Cardiac muscle cell (in vitro differentiated cells and primary cell): ENCODE measurements at places on chromosomes 5 and 9. TPM values are rescaled to one million over a fixed set of nuclear protein-coding genes. Genes with fewer than 3 reads are reported as not detected.
A peak's percentile ranks its signal among the peaks of the same experiment; 100 is the strongest.

DNA sequence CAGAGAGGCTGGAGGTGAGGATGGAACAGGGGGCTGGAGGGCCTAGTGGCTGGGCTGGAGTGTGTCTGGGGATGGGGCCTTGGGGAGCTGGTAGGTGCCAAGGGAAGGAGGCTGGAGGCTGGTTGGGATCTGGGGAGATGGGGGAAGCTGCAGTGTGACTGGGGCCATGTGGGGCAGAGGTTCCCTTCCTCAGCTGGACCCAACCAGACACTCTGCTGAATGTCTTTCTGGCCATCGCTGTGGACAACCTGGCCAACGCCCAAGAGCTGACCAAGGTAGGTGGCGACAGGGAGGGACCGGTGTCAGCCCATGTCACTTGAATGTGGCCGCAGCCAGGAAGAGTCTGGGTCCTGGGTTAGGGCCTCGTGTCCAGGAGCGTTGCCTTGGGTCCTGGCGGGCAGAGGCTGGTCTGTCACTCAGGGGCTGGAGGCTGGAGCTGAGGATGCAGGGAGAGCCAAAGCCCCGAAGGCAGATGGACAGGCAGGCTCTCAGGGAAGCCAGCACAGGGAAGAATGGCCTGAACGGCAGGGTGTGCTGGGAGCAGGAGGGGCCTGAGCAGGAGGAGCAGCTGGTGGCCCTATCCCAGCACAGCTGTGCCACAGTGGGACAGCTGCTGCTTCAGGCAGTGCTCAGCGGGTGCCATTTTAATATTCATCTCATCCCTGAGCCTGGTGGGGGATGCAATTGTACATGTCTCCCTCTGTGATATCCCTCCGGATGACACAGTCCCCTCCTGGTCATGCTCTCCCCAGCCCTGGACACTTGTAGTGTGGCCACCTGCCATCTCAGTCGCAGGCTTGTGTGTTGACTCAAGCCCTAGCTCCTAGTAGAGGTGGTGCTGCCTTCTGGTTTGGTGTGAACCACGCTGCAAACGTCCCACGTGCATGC lies 132.5 kb downstream of the CACNA1B start:
- no peaks in the 10 kb centered on the region for H3K27me3 ChIP-seq
- DNase-seq: no peak
- H3K4me1 ChIP-seq: peaks cover 5% of the 10 kb centered on the region
- no peak overlapping the region for H3K27ac ChIP-seq
- no peaks in the 10 kb centered on the region for H3K36me3 ChIP-seq
- no peak overlapping the region for H3K4me3 ChIP-seq

GRCh38 chr5:158313027-158313732 lies 454.2 kb upstream of the CLINT1 start:
- H3K4me1 ChIP-seq: no peaks in the 10 kb centered on the region
- H3K4me3 ChIP-seq: no peak overlapping the region
- no peak for DNase-seq
- H3K27ac ChIP-seq: no peak overlapping the region
- H3K27me3 ChIP-seq: no peaks in the 10 kb centered on the region
- no peaks in the 10 kb centered on the region for H3K36me3 ChIP-seq

- H3K4me3 ChIP-seq: no peak overlapping the region
- DNase-seq: no peak
- no peaks in the 10 kb centered on the region for H3K36me3 ChIP-seq
Observed at GRCh38 chr9:79917421-79917820, 345.7 kb downstream of the TLE4 start.

Gene GPX3
- total RNA-seq: 46.6 and 73.7 TPM in 2 replicates

Gene HSPB3
- total RNA-seq: 45.4 and 79.4 TPM in 2 replicates

DNA sequence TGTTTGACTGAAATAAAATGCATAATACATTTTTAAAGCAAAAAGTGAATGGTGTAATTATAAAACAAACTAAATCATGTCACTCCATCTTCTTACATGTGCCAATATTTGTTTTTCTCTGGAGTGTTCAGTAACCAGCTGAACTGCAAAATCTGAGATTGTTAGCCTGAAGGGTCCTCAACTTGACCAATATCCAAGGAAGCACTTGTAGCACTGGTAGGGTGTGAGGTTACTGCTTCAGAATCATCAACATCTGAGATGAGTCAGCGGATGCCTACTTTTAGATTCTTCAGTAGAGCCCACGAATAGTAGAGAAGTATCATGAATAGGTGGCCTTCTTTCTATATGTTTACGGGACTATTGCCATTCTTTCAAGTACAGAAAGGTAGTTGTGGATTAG lies 226.7 kb downstream of the TLE4 start:
- no peaks in the 10 kb centered on the region for H3K36me3 ChIP-seq
- H3K4me3 ChIP-seq: no peak overlapping the region
- no peak for DNase-seq
- peaks cover 3% of the 10 kb centered on the region for H3K4me1 ChIP-seq
- no peaks in the 10 kb centered on the region for H3K27me3 ChIP-seq

DNA sequence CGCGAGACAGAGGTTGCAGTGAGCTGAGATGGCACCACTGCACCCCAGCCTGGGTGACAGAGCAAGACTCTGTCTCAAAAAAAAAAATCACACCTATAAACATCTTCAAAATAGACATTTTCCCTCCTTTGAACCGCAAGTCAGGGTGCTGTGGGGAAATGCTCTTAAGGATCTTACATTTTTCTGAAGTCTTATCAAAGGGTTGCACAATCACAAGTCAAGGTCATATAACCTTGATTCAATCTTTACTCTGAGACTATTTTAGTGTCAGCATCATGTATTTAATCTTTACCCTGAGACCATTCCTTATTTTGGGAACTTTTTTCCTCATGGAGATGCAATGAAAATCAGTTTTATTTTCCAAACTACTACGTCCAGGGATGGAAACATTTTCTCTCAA lies 62.8 kb upstream of the RANBP3L start:
- peaks cover 19% of the 10 kb centered on the region for H3K4me1 ChIP-seq
- no peak overlapping the region for H3K27ac ChIP-seq
- no peaks in the 10 kb centered on the region for H3K36me3 ChIP-seq
- no peaks in the 10 kb centered on the region for H3K27me3 ChIP-seq
- no peak for DNase-seq

DNA sequence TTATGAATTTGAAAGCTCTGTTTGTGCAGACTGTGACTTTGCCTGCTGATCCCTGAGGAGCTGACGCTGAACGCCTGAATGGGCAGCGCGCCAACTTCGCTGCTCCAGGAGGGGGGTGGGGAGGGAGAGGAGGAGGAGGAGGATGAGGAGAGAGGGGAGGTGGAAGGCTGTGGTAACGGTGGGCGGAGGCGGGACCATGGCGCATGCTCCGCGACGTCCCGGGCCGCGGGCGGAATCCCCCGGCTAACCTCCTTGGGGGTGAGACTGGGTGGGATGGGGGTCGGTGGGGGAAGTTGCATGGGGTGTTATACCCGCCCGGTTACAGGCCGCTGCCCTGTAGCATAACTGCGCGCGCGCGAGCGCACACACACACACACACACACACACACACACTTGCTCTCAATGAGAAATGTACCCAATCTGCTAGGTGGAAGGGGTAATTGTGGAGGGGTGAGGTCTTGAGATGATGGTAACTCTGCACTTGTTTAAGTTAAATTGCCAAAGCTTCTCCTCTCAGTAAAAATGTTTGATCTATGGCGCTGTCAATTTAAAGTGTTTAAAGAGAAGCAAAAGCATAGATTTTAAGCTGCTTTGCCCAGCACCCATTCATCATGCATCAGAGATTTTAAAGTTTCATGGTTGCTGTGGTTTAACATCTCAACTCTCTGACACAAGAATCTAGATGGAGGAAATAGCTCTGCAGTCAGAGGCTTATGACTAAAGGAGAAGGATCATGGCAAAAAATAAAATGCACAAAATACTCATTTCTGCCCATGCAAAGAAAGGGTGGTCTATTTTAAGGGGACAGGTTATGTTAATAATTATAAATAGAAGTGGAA lies 76.6 kb upstream of the TBCA start:
- H3K36me3 ChIP-seq: no peaks in the 10 kb centered on the region
- peak; percentile 82 for DNase-seq
- peaks cover 47% of the 10 kb centered on the region for H3K27me3 ChIP-seq
- H3K4me3 ChIP-seq: peak overlapping the region; percentile 33
- H3K27ac ChIP-seq: peak overlapping the region; percentile 5
- peaks cover 8% of the 10 kb centered on the region for H3K4me1 ChIP-seq

GRCh38 chr5:112143690-112144089 lies 275.4 kb downstream of the EPB41L4A start:
- peaks cover 9% of the 10 kb centered on the region for H3K4me1 ChIP-seq
- no peaks in the 10 kb centered on the region for H3K36me3 ChIP-seq
- no peak overlapping the region for H3K27ac ChIP-seq
- no peak overlapping the region for H3K4me3 ChIP-seq
- no peaks in the 10 kb centered on the region for H3K27me3 ChIP-seq
- no peak for DNase-seq

DNA sequence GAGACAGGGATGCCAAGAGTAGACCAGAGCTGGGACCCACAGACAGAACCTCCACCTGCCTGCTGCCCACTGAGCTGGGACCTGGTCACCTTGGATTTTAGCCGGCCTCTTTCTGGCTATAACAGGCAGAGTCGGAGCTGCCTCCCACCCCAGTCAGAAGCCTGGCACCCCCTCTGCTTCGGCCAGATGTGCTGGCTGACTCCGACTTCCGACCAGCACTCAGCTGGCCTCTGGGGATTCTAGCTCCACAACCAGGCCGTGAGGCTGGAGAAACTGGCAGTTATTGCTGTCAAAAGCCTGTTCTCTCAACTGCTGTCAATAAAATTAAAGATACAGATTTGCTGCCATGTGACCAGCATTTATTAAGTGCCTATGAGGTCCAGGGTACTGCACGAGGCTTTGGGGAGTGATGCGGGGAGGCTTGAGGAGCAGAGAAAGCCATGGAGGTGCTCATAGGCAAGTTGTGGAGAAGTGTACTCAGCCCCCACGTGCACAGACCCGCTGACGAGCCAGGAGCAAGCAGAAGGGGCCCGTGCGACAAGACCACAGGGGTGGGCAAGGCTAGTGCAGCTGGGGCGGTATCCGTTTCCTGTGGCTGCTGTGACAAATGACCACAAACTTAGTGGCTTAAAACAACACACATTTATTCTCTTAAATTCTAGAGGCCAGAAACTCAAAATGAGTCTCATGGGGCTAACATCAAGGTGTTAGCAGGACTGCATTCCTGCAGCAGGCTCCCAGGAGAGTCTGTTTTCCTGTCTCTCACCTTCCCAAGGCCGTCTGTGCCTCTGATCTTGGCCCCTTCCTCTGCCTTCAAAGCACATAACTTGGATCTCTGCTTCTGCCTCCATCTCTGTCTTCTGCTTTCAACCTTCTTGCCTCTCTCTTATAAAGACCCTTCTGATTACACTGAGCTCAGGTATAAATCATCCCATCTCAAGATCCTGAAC lies 13.1 kb downstream of the GFI1B start:
- H3K4me1 ChIP-seq: no peaks in the 10 kb centered on the region
- no peak overlapping the region for H3K27ac ChIP-seq
- H3K4me3 ChIP-seq: no peak overlapping the region
- H3K36me3 ChIP-seq: no peaks in the 10 kb centered on the region

GRCh38 chr5:40276426-40277102 lies 403.2 kb upstream of the PTGER4 start:
- H3K36me3 ChIP-seq: no peaks in the 10 kb centered on the region
- no peaks in the 10 kb centered on the region for H3K4me1 ChIP-seq
- no peaks in the 10 kb centered on the region for H3K27me3 ChIP-seq
- H3K27ac ChIP-seq: no peak overlapping the region

Gene CMYA5
- total RNA-seq: 36.5 and 87.2 TPM in 2 replicates

Gene DDX41
- total RNA-seq: 183 and 223 TPM in 2 replicates

DNA sequence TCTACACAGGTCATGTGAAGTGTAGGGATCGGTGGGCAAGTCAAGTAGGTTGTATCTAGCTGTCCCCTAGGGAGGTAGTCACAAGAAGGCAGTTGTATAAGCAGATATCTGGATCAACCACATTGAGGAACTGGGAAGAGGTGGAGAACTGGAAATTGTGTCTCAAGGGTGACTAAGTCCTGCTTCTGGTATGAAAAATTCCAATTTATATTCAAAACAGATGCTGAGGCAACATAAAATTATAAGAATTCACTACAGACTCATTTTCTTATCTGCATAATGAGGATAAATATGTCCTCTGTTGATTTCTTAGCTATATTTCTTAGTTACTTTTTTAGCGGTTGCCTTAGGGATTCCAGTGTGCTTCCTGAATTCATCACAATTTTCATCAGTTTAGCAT lies 46.8 kb downstream of the GALNT12 start:
- H3K27ac ChIP-seq: no peak overlapping the region
- H3K4me1 ChIP-seq: no peaks in the 10 kb centered on the region

DNA sequence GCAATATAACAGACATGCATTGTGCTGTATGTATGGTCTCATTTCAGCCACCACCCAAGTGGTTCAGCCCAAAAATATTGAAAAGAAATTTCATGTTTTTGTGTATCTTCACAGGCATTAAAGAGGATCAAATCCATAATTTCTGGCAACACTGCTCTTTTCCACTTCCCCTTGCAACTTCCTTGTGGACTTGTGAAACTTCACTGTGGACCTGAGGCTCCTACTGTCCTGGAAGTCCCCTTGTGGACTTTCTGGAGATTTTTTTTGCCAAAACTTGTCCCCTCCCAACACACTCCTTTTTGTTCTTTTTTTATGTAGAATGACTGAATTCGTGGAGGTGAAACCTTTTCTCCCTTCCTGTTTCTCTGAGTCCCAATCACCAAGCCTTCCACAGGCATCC lies 14.3 kb downstream of the OTULINL start:
- H3K27ac ChIP-seq: no peak overlapping the region
- no peaks in the 10 kb centered on the region for H3K27me3 ChIP-seq
- no peak for DNase-seq
- no peaks in the 10 kb centered on the region for H3K36me3 ChIP-seq
- H3K4me1 ChIP-seq: no peaks in the 10 kb centered on the region
- H3K4me3 ChIP-seq: no peak overlapping the region
